ENCODE measurements at places on chromosomes 4 and X.

DNA sequence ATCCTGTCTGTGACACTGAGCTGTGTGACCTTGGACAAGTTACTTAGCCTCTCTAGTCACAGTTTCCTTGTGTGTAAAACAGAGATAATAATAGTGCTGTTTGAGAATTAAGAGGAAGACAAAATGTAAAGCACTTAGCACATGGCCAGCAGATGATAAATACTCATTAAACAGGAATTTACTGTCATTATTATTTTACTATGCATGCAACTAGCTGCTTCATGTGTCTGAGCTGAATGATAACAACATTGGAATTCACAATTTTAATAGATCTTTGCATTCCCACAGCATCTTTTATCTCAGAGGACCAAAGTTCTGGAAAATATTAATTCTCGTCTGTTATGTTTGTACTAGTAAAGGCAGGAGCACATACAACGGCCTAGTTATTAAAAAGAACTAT is 79.2 kb upstream of the TET2 start:
- no peak for DNase-seq

GRCh38 chrX:97168646-97169045 is 284.9 kb downstream of the RPA4 start:
- no peak for DNase-seq

- DNase-seq = no peak
Measured at GRCh38 chr4:119026662-119027444, 108.8 kb upstream of the MYOZ2 start.

DNA sequence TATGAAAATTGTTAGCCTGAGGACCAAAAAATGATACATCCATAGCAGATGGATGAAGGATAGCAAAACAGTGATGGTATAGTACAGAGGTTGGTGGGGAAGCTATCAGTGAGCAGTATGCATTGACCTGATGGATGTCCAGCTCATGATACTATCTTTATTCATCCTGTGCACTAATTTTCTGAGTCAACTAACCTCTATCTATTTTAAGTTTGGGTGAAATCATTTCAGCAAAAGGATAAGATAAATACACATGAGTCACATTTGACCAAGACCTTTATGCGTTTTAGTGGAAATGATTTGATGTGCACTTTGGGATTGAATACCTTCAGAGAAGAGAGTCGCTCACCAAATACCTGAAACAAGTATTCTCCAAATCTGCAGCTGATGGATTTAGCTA is 351.0 kb upstream of the NR3C2 start:
- no peak for DNase-seq

DNA sequence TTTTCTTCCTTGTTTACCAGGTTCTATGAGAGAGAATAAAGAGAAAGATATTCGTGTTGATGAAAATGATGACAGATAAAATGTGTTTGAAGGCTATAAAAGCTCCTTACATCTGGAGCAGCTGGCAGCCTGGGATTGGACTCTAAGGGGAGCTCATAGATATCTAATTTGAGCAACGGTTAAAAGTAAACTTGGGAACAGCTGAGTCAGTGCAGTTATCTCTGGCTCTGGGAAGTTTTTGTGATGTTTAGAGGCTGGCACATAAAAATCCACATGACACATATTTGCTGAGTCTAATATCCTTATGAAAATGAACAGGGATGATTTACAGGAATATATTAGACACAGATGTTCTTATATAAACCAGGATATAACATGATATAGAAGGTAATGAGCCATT is 331.8 kb upstream of the TENM3 start:
- no peak for DNase-seq

DNA sequence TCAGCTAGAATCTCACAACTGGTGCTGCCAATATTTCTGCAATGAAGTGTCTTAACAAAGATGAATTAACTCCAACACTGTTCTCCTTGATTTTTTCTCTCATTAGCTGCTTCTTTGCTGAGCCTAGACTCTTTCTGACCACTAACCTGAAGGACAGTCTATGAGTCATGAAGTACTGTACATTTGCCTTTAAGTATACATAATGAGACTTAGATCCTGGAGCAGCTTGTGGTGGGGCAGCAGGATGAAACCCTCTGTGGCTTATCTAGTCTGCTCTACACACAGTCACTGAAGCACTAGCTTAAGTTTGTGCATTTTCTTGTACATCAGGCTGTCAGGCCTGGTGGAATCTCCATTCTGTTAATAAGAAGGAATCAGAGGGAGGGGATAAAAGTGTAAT is 307.4 kb upstream of the SMIM31 start:
- no peak for DNase-seq

DNA sequence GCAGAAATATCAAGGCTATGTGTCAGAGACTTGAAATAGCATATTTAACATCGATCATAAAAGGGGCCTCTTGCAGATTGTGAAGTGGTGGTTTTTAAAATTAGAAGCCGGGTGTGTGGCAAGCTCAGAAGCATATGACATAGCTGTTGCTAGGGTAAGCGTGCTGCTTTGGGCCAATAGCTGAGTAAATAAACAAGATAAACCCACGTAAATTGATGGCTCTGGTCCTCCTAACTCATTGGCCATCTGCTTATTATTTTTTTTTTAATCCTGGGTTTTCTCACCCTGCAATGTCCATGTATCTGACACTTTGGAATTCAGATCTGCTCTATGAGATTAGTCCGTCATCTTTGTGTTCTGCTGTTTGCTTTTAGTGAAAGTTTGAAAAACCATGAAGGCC is 32.6 kb upstream of the STOX2 start:
- no peak for DNase-seq

- DNase-seq = no peak
Measured at GRCh38 chr4:16194214-16194613, 32.1 kb downstream of the TAPT1 start.

- DNase-seq = peak; percentile 57
Measured at GRCh38 chrX:49171752-49172279, at the start of gene PLP2. TSS of gene PLP2 (plus strand) at chrX:49171898. CDS start at chrX:49172001, 103 bp downstream.

DNA sequence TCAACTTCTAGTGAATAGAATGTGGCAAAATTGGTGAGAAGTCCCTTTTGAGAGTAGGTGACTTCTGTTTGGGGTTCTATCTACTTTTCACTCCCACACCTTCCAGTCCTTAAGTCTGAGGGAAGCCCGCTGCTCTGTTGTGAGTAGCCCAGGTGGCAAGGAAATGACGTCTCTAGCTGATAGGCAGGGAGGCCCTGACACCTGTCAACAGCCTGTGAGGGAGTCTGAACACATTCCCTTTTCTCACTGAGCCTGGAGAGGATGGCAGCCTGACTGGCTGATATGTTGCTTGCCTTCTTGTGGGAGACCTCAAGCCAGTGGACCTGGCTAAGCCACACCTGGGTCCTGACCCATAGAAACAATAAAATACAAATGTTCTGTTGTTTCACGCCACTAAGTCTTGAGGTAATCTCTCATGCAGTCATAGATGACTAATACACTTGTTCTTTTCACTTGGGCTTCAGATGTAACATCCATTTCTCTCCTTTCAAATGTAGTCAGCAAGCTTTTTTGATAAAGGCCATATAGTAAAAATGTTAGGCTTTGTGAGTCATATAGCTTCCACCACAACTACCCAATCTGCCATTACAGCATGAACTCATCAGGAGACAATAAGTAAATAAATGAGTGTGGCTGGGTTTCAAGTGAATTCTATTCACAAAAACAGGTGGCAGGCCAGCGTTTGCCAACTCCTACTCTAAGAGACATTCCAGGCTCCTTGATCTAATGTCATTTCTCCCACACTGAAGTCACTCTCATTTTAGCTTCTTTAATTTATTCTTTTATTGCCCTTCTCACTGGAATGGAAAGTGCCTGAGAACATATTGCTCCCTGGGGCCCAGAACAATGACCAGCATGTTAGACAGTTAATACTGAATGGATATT is 265.1 kb upstream of the MAD2L1 start:
- no peak for DNase-seq

GRCh38 chrX:153897899-153898298 is 6.6 kb upstream of the AVPR2 start:
- DNase-seq = no peak

- no peak for DNase-seq
Measured at GRCh38 chr4:63728480-63729177, 680.6 kb downstream of the TECRL start.

DNA sequence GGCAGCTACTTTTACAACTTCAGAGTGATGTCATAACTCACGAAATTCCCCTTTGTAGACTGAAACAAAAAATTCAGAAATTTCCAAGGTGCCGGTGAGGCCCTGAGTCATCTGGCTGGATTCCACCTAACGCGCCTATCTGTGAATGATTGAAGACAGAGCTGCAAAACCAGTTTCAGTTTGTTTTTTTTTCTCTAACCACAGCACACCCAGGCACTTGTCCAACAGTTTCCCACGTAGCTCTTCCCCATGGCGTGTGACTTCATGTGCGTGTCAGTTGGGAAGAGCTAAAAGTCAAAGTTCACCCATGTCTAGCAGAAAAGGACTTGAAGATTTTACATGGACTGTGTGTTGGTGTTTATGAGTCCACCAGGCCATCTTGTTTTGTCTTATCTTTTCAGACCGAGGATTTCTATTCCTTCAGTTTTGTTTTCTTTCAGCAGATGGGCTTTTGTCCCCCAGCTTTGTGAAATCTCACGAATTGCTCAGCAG is 16.4 kb downstream of the TCEANC start:
- DNase-seq = peak; percentile 73

- DNase-seq = no peak
Measured at GRCh38 chr4:164410401-164410800, 343.5 kb upstream of the SMIM31 start.

DNA sequence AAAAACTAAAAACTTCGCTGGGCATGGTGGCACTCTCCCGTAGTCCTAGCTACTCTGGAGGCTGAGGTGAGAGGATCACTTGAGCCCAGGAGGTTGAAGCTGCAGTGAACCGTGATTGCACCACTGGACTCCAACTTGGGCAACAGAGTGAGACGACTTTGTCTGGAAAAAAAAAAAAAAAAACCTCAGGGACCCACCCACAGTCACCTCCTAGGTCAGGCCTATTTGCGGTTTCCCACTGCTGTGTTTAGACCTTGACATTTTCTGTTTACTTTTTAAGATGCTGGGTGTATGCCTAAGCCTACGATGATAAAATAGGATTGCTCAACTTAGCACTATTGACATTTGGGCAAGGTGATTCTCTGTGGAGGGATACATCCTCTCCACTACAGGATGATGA is 197.4 kb upstream of the TBL1X start:
- DNase-seq = no peak

DNA sequence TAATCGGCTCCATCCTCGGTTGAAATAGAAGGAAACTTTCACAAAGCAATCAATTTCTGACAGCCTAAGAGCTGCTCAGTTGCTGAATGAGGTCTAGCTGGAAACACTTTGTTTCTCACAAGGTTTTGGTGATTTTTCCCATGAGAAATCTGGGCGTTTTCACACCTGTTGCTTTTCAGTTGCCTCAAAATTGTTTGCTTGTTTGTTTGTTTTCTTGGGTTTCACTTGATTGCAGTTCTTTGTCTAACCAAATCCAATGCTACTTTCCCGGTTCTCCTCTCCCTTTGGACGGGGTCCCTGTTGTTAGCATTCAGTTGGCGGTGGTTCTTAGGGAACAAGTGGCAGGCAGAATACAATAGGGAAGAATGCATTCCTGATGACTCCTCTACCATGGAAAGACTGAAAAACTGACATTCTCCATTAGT is 135.5 kb downstream of the PALLD start:
- DNase-seq = no peak

DNA sequence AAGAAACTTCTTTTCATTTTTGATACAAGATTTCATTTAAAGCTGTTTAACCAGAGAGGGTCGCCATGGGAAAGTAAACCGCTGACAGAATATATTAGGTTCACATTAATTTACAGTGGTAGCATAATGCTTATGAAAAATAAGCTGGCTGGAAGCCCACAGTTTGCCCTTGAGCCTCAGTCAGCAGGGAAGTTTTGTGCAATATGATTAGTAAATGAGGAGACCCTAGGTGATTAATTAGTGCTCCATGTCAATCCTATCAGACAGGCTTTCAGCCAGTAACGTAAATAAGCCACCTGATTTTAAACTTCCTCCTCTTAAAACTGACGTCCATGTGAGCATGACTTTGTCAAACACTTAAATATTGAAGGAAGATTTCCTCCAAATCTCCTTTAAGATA is 134.2 kb downstream of the TSPAN5 start:
- DNase-seq = no peak

GRCh38 chr4:168273838-168274237 is 44.7 kb downstream of the DDX60 start:
- DNase-seq = no peak

DNA sequence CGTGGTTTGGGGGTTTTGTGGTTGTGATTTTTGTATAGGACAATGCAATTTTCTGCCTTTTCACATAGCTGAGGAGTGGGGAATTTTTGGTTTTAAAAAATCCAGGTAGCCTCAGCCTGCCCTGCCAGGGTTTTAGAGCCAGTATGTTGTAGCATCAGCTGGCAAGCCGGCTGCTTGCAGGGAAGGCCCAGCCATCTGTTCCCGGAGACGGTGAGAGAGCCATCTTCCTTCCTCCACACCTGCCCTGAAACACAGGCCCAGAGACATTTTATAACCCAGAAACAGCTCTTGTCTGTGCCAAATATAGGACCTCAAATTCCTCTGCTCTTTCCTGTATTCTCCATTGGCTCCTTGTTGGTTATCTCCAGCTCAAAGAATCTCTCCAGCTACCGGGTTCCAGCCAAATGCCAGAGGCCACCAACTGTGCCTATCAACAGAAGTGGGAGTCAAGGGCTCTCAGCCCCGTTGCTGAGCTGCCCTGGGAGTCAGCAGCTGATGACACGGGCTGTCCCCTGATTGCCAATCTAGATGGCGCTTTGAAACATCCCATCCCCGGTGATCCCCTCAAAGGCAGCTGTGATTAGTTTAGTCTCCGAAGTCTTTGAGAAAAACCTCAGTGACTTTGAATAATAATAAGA is 595.2 kb downstream of the MID1IP1 start:
- DNase-seq = no peak

GRCh38 chr4:113584407-113585150 is 177.0 kb downstream of the CAMK2D start:
- DNase-seq = no peak
